ENCODE measurements at places on chromosomes 3 and 15.

DNA sequence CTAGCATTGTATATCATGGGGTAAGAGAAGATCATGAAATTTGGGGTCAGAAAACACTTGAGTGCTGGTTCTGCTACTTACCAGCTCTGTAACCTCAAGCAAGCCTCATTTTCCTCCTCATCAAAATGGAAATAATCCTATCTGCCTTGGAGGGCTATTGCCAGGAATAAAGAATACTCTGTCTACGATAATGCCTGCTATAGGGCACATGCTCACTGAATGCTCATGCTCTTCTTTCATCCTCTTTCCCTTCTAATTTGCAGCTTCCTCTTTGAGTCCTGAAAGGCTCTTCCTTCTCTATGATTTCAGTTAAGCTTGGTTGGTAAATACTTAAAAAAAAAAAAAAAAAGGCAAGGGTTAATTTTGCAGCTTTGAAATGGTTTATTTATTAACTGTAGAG is 12.8 kb downstream of the RTP1 start:
- DNase-seq = no peak

GRCh38 chr15:98727115-98728040 is 79.0 kb downstream of the IGF1R start:
- no peak for DNase-seq

- DNase-seq = no peak
These were observed 43.0 kb upstream of the USP3 start for GRCh38 chr15:63461230-63461985.

DNA sequence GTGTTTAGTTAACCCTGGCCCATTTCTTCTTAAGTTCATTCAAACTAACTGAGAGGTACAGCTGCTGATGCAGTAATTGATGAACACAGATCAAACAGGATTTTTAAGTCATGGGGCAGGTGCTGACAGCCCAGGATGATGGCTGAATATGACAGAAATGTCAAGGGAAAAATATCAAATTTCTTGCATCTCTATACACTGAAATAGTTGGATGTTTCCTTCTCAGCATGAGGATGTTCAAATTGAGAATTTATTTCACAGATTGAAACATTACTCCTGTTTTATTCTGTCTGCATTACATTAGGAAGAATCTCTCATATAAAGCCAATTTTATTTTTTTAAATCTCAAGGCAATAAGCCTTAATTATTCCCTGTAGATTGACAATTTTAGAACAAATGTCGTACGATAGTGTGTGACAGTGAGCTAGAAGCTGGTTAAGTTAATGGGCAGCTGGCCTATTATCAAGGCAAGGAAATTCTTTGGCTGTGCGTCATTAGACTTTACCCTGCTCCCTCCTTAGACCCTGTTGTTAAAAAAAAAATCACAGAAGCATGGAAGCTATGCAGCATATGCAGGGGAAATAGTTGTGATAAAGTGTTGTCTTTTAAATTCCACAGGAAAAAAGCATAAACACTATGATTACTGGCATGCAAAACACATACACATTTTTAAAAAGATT is 183.8 kb upstream of the KCNMB2 start:
- DNase-seq = no peak

GRCh38 chr3:194991338-194991654 is 279.7 kb downstream of the XXYLT1 start:
- no peak for DNase-seq

- DNase-seq = no peak
These were observed 108.1 kb downstream of the MAGI1 start for GRCh38 chr3:65930648-65931047.

DNA sequence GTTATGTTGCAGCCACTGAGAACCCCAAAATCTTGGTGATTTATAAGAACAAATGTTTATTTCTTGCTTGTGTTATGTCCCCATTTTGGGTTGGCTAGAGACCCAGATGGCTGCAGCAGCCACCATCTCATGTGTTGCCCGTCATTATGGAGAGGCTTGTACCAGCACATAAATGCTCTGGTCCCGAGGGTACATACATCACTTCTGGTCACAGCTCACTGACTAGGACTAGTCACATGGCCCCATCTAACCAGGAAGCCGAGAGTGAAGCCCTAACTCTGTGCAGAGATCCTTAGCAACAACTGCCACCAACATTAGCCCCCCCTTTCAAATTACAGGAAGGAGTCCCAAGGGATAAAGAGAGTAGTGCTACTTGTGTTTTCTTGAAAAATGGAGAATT is 25.5 kb upstream of the HACD2 start:
- peak; percentile 78 for DNase-seq

DNA sequence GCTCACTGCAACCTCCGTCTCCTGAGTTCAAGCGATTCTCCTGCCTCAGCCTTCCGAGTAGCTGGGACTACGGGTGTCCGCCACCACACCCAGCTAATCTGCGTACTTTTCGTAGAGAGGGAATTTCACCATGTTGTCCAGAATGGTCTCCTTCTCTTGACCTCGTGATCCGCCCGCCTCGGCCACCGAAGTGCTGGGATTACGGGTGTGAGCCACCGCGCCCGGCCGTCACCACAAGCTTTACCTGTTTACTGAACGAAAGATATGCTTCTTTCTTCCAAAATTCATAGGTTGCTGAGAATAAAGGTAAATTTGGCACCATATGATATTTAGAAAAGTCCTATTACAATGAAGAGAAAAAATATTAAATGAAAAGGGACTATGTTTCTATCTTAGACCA is 333.5 kb upstream of the EPHA6 start:
- no peak for DNase-seq

DNA sequence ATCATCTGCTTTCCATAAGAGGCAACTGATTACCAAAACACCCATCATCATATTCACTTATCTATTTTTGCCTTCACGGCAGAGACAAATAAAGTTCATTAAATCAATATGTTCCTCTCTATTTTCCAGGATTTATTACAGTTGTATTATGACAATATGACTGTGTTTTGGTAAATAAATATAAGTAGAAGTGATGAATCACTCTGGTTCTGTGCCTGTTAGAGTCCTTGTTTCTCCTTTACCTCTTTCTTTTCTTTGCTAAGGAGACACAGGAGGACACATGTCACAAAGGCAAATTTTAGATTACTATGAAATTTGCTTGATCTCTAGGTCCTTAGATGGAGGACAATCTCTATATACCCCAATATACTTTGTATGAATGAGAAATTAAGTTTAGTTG is 152.6 kb upstream of the PLSCR5 start:
- no peak for DNase-seq

GRCh38 chr15:60212536-60212935 is 185.2 kb downstream of the ANXA2 start:
- DNase-seq = no peak

- DNase-seq = no peak
These were observed 41.3 kb upstream of the PIK3CB start for GRCh38 chr3:138875754-138876664.

DNA sequence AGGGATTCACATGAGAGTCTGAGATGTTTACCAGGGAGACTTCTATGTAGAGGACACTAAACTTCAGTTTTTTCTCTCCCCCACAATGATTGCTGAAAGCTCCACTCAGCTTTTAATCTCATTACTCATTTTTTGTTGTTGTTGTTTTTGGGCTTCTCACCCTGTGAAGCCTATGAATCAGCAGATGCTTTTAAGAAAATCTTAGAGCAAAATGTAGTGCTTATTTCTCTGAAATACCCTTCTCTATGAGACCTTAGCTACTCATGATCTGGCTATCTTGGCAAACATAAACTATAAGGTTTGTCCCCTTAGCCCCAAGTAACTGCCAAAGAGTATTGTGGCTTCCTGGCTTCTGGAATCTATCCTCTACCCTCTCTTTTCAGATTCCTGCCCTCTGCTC is 537.3 kb downstream of the OCA2 start:
- DNase-seq = no peak

DNA sequence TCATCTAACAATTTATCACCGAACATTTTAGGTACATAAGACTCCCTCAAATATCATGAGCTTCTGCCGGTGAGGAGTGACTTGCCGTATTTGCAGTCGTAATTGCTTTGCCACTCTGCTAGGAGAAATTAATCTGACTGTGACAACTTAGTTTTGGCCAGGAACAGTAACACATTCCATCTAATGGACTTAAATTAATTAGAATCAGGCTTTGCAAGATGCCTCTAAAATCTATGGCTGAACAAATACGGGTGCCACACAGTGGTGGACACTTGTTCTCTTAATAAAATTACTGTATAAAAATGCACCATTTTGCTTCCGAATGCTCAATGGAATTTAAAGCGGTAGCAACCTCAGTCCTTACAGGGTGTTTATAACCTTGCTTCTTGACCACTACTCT is 27.6 kb upstream of the BDH1 start:
- DNase-seq = no peak

- no peak for DNase-seq
These were observed 40.7 kb downstream of the CYP11A1 start for GRCh38 chr15:74326746-74327145.

DNA sequence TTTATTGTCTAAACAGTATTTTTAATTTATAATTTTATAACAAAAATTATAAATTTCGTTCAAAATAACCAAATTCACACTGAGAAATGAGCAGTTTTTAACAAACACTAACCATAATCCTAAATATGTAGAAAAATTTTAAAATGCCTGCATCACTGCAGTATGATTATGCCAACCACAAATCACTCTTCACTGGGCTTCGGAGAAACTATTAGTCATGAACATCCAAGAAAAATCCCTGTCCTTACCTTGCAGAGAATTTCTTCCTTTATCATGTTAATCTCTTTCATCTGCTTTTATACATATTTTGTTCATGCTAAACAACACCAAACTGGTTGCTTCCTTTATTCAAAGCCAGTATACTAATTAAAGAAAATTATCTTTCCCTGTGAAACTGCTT is 511.0 kb upstream of the ALCAM start:
- no peak for DNase-seq

- no peak for DNase-seq
These were observed 78.8 kb downstream of the FBN1 start for GRCh38 chr15:48566668-48567067.

GRCh38 chr15:66966256-66966655 is 99.1 kb upstream of the SMAD3 start:
- peak; percentile 9 for DNase-seq

- no peak for DNase-seq
These were observed 278.7 kb downstream of the ERC2 start for GRCh38 chr3:56189536-56189935.

GRCh38 chr3:126938520-126939337 is 44.2 kb upstream of the PLXNA1 start:
- no peak for DNase-seq

DNA sequence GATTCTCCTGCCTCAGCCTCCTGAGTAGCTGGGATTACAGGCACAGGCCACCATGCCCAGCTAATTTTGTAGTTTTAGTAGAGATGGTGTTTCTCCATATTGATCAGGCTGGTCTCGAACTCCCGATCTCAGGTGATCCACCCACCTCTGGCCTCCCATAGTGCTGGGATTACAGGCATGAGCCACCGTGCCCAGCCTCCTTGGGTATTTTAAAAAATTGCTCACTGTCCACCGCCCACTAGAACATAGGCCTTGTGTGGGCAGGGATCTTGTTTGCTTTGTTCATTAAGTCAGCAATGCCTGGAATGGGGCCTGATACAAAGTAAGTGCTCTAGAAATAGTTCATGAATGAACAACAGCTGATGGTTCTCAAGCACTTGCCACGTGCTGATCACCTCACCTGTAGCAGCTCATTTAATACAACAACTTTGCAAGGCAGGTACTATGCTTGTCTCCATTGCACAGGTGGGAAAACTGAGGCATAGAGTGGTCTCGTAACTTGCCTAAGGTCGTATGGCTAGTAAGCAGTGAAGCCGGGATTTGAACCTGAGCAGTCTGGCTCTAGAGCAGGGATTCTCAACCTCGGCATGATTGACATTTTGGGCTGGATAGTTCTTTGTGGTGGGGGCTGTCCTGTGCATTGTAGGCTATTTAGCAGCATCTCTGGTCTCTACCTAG is 12.7 kb upstream of the CTSH start:
- DNase-seq = no peak

DNA sequence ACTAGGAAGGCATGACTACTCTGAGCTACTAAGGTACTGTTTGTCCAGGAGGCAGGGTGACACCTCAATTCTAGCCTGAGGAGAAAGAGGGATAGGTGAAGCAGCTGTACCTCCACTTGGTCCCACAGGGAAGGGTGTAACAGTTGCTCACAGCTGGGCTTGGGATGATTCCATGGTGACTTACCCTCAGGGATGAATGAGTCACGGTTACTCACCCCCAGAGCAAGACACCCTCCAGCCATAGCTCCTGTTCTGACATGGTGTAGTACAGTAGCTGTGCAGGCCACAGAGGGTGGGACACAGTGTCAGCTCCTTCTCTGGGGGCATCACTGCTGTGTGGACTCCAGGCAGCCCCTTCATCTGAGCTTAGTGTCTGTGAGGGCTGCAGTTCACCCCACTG is 868.6 kb upstream of the SEMA6D start:
- DNase-seq = no peak

- DNase-seq = no peak
These were observed 324.8 kb upstream of the AZI2 start for GRCh38 chr3:28673446-28673845.

GRCh38 chr3:186534113-186534669 is 10.0 kb downstream of the CRYGS start:
- DNase-seq = no peak

- DNase-seq = no peak
These were observed 51.6 kb upstream of the C15orf39 start for GRCh38 chr15:75149867-75150709.

DNA sequence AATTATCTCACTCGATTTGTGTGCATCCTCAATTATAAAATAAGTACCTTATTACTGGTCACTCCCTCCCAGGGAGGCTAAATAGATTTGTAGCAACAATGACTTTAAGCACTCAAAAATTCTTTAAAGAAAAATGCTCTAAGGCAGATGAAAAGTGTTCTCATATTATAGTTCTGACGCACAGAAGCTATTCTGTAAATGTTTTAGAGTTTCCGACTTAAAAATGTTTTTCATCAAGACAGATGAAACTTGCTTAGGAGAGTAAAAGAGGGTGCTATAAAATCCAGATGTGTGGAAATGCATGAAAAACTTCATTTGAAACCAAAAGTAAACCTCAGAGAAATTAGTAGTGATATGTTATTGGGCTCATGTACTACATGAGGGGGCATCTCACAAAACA is 398.4 kb upstream of the KCNMB2 start:
- DNase-seq = no peak

- no peak for DNase-seq
These were observed 37.0 kb downstream of the DAPK2 start for GRCh38 chr15:64009241-64009640.

GRCh38 chr3:119352034-119352609 is 57.9 kb downstream of the ARHGAP31 start:
- no peak for DNase-seq

Data from NCI-H524 (cell line).